Natural killer cell (primary cell): ENCODE measurements at places on chromosomes 5 and 9. TPM values are rescaled to one million over a fixed set of nuclear protein-coding genes. Genes with fewer than 3 reads are reported as not detected.

GRCh38 chr5:181234455-181235306, 9.0 kb downstream of the RACK1 start:
- H3K27ac ChIP-seq = no peak overlapping the region
- DNase-seq = no peak
- no peaks in the 10 kb centered on the region for H3K27me3 ChIP-seq
- no peak overlapping the region for H3K4me3 ChIP-seq

DNA sequence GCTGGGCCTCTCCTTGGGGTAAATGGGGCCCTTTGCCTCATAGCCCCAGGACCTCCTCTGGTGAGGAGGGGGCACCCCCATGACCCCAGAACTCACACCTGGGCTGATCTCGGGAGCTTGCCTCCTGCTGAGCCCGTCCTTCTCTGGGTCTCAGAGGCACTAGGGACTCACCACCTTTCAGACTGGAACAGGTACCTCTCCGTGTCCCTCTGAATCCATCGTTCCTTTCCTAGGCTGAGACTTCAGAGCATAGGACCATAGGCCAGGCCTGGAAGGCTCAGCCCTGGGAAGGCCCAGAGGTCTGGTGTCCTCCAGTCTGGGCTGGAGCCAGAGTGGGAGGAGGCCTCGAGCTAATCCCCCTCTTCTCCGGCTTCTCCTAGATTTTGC, 97.9 kb downstream of the CACNA1B start:
- H3K4me3 ChIP-seq = no peak overlapping the region
- H3K36me3 ChIP-seq = no peaks in the 10 kb centered on the region
- DNase-seq = no peak
- no peak overlapping the region for H3K27ac ChIP-seq

GRCh38 chr5:1332461-1333001, 12.4 kb downstream of the CLPTM1L start:
- H3K27ac ChIP-seq = no peak overlapping the region
- no peaks in the 10 kb centered on the region for H3K4me1 ChIP-seq
- no peak overlapping the region for H3K4me3 ChIP-seq

GRCh38 chr5:177023303-177023664, 788 bp downstream of the ZNF346 start:
- DNase-seq = no peak
- peaks cover 17% of the 10 kb centered on the region for H3K4me1 ChIP-seq
- H3K36me3 ChIP-seq = no peaks in the 10 kb centered on the region
- peak overlapping the region; percentile 68 for H3K27ac ChIP-seq
- peak overlapping the region; percentile 79 for H3K4me3 ChIP-seq
- H3K27me3 ChIP-seq = no peaks in the 10 kb centered on the region

DNA sequence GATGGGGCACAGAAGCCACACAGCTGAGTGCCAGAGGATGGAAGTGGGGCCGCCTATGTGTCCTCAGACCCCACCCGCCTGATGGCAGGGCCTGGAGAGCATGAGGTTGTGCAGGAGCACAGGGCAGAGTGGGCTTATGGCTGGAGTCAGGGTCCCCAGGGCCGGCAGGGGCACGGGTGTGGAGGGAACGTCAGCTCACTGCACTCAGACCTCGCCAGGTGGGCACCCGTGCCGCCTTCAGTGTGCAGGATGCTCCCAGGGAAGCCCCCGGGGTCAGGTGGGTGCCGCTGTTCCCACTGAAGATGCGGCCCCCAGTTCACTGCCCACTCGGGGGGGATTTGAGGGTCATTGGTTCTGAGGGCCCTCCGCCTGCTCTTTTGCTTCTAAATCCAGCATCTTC, 34.9 kb downstream of the EXOC3 start:
- no peak for DNase-seq
- no peak overlapping the region for H3K4me3 ChIP-seq
- peaks cover 17% of the 10 kb centered on the region for H3K27me3 ChIP-seq
- no peaks in the 10 kb centered on the region for H3K36me3 ChIP-seq
- peaks cover 15% of the 10 kb centered on the region for H3K4me1 ChIP-seq

DNA sequence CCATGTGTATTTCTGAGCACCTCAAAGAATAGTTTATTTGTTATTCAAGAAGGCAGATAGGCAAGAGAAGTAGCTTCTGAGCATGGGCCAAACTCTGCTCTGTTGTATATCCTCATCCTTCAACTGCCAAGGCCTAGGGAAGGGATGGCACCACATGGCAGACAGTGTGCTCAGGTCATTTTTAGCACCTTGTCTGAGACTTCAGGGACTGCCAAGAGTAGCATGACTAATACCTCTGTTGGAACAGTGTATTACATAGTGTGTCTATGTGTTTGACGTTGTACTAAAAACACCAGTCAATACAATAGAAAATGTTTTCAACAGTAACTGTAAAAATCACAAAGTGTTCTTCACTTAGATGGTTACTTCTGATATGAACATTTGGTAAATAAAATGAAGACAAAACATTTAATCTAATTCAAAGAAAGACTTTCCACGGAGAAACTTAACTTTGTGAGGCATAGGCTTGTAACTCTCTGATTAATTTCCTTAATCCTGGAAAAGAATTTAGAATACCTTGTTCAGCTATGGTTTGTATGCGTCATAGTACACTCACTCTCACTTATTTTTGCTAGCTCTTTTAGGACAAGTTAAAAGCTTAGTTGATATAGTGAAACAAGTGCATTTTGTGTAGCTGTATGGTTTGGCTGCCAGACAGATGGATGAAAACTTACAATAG, 318.4 kb upstream of the RIOK2 start:
- H3K27ac ChIP-seq = no peak overlapping the region
- DNase-seq = no peak
- no peaks in the 10 kb centered on the region for H3K27me3 ChIP-seq
- H3K4me3 ChIP-seq = no peak overlapping the region
- no peaks in the 10 kb centered on the region for H3K36me3 ChIP-seq
- no peaks in the 10 kb centered on the region for H3K4me1 ChIP-seq

The CTNND2 gene
- total RNA-seq = not detected

The FAM78A gene
- total RNA-seq = 91.7 TPM

- no peaks in the 10 kb centered on the region for H3K36me3 ChIP-seq
- H3K4me1 ChIP-seq = no peaks in the 10 kb centered on the region
- DNase-seq = no peak
- no peak overlapping the region for H3K4me3 ChIP-seq
- H3K27ac ChIP-seq = no peak overlapping the region
- H3K27me3 ChIP-seq = no peaks in the 10 kb centered on the region
These were observed 99.9 kb downstream of the ENC1 start for GRCh38 chr5:74540622-74541021.

GRCh38 chr5:54370982-54371381, 60.6 kb upstream of the ARL15 start:
- no peak for DNase-seq
- H3K36me3 ChIP-seq = no peaks in the 10 kb centered on the region
- H3K27me3 ChIP-seq = peaks cover 10% of the 10 kb centered on the region
- H3K4me3 ChIP-seq = no peak overlapping the region
- no peaks in the 10 kb centered on the region for H3K4me1 ChIP-seq

DNA sequence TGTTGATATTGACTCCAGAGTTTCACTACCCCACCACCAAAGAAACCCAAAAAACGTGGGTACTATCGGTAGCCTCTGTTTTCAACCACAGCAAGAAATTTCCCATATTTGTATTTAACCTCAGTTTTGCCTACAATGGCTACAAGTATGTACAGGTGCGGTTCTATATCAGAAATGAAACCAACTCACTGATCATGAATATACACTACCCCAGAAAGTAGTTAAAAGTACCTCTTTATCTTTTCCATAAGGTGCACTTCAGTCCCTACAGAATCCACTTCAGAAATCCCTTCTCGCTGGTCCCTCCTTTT, 140.6 kb upstream of the SLC12A2 start:
- H3K4me3 ChIP-seq = no peak overlapping the region
- no peaks in the 10 kb centered on the region for H3K27me3 ChIP-seq
- DNase-seq = no peak

DNA sequence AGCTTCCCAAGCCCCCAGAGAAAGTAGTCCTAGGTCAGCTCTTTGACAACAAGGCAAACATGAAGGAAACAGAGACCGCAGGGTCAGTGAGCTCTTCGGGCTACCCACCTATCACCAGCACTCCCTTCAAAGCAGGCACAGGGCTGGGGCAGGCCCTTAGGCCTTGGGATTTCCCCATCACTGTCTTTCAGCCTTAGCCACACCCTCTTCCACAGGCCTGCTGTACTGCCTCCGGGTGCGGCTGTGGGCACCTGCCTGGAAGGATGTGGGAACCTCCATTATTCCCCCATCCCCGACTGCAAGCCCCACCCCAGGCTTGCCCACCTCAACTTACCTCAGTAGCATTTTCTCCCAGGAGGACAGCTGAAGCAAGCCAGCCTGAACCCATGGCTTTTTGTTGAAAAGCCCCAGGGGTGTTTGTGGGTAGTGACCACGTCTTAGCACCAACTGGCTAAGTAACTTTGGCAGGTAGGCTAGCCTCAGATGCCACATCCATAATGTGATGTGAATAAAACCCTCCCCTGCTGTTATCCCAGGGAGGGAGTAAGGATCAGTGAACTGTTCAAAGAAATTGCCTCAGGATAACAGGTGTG, 100.2 kb downstream of the PIK3R1 start:
- peak overlapping the region; percentile 61 for H3K27ac ChIP-seq
- H3K4me3 ChIP-seq = no peak overlapping the region
- DNase-seq = peak; percentile 69
- no peaks in the 10 kb centered on the region for H3K36me3 ChIP-seq
- no peaks in the 10 kb centered on the region for H3K27me3 ChIP-seq

DNA sequence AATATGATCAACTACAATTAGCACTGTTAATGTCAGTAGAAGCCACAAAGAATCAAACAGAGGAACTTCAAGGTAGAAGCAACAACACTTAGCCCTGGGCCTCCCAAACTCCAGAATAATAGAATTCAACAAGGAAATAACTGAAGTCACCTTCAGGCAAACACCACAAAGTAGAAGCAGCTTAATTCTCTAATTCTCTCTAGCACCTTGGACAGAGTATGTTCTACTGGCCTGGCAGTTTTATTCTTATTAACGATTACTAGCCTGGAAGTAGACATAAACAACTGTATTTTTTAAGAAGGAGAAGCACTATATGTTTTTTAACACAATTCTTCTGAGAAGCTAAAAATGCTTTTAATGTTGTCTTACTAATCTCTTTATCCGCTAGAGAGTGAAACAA, 911.9 kb downstream of the DTWD2 start:
- H3K4me3 ChIP-seq = no peak overlapping the region
- no peak overlapping the region for H3K27ac ChIP-seq
- no peaks in the 10 kb centered on the region for H3K4me1 ChIP-seq
- DNase-seq = no peak
- H3K36me3 ChIP-seq = no peaks in the 10 kb centered on the region

DNA sequence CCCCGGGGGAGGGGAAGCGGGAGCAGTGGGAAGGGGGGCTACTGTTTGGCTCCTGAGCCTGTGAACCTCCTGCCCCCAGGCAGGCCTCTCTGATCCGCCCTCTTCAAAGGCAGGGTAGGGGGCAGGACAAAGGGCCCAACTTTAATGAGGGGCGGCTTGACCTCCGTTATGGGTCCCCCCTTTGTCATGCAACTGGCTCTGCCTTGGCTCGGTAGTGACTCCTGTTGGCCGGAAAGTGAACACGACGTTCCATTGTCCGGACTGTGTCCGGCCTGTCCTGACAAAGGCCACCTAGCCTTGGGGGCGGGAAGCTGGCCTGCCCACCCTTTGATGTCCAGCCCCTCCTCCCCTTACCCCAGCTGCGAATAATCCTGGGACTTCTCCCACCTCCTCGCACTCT, 1.3 kb downstream of the CDX1 start:
- H3K4me1 ChIP-seq = peaks cover 4% of the 10 kb centered on the region
- H3K4me3 ChIP-seq = no peak overlapping the region
- DNase-seq = no peak
- peaks cover 12% of the 10 kb centered on the region for H3K27me3 ChIP-seq
- no peak overlapping the region for H3K27ac ChIP-seq
- H3K36me3 ChIP-seq = no peaks in the 10 kb centered on the region

The SH3PXD2B gene
- total RNA-seq = 0.35 TPM

The DAB2IP gene
- total RNA-seq = 2.5 TPM

GRCh38 chr5:68932830-68933434, 160.9 kb upstream of the SLC30A5 start:
- H3K27me3 ChIP-seq = no peaks in the 10 kb centered on the region
- H3K4me1 ChIP-seq = no peaks in the 10 kb centered on the region
- no peaks in the 10 kb centered on the region for H3K36me3 ChIP-seq
- H3K27ac ChIP-seq = no peak overlapping the region

The PIP5K1B gene
- 3.4 TPM for total RNA-seq

- H3K36me3 ChIP-seq = no peaks in the 10 kb centered on the region
- H3K27ac ChIP-seq = no peak overlapping the region
- no peaks in the 10 kb centered on the region for H3K27me3 ChIP-seq
- no peak overlapping the region for H3K4me3 ChIP-seq
- H3K4me1 ChIP-seq = no peaks in the 10 kb centered on the region
These were observed 342.6 kb downstream of the MAN2A1 start for GRCh38 chr5:110032376-110032775.

- no peaks in the 10 kb centered on the region for H3K4me1 ChIP-seq
- no peaks in the 10 kb centered on the region for H3K36me3 ChIP-seq
- H3K27me3 ChIP-seq = no peaks in the 10 kb centered on the region
These were observed 30.9 kb downstream of the S1PR3 start for GRCh38 chr9:89022001-89022759.

The CDX1 gene
- not detected for total RNA-seq

DNA sequence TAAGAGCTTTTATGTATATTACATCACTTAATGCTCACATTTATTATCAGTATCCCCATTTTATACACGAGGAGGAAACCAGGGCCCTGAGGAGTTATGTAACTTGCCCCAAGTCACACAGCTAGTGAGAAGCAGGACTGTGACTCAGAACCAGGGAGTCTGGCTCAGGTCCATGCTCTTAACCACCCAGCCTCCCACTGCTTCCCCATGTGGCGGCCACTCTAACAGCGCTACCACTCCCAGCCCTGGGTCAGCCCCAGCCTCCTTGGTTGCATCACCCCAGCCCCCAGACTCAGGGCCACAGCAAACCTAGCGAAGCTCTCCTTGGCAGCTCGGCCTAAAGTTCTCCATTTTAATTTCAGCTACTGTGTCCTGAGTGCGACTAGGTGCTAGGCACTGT, 159.1 kb downstream of the PAX5 start:
- no peak overlapping the region for H3K27ac ChIP-seq
- no peak for DNase-seq
- no peak overlapping the region for H3K4me3 ChIP-seq
- H3K27me3 ChIP-seq = no peaks in the 10 kb centered on the region
- no peaks in the 10 kb centered on the region for H3K36me3 ChIP-seq
- no peaks in the 10 kb centered on the region for H3K4me1 ChIP-seq

DNA sequence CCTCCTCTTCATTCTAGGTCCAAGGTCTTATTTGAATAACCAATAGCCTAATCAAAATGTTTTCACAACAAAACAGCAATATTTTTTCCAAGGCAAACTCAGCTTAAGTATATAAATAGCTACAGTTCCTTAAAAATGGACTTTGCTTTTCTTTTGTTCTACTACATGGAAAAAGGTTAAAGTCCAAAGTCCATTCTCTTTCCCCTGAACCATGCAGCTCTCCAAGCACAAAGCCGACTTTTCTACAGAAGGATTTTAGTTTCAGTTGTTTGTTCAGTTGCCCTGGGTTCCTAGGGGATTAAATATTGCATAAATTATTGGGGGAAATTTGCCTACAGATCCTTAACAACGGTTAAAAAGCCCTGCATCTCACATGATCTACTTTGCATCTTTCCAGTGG, 677.0 kb upstream of the KLF4 start:
- H3K27ac ChIP-seq = no peak overlapping the region
- H3K4me3 ChIP-seq = no peak overlapping the region
- H3K4me1 ChIP-seq = no peaks in the 10 kb centered on the region
